ENCODE measurements at places on chromosomes 12 and 14.
A peak's percentile ranks its signal among the peaks of the same experiment; 100 is the strongest.

DNA sequence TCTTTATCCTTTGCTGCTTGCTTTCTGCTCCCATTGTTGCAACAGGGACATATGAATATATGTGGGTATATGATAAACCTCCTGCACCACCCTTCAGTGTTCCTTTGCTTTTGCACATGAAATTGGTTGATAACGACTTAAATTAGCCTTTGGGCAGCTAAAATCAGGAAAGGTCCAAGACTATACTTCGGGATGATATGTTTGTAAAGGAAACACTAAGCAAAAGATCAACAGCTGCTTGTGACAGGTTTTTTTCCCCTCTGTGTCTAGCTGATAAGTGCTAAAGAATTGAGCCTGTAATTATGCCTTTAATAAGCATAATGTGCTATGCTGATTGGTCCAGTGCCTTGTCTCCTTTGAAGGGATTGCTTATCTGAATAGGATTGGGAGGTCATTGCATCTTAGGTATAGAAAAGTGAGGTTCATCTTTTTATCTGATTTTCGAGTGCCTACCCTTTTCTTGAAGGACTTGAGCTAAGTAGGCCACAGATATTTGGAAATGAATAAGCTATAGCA, 59.4 kb downstream of the PPHLN1 start:
- DNase-seq, result no peak

- no peak for DNase-seq
Observed at GRCh38 chr12:1325666-1326065, 268.7 kb downstream of the FBXL14 start.

DNA sequence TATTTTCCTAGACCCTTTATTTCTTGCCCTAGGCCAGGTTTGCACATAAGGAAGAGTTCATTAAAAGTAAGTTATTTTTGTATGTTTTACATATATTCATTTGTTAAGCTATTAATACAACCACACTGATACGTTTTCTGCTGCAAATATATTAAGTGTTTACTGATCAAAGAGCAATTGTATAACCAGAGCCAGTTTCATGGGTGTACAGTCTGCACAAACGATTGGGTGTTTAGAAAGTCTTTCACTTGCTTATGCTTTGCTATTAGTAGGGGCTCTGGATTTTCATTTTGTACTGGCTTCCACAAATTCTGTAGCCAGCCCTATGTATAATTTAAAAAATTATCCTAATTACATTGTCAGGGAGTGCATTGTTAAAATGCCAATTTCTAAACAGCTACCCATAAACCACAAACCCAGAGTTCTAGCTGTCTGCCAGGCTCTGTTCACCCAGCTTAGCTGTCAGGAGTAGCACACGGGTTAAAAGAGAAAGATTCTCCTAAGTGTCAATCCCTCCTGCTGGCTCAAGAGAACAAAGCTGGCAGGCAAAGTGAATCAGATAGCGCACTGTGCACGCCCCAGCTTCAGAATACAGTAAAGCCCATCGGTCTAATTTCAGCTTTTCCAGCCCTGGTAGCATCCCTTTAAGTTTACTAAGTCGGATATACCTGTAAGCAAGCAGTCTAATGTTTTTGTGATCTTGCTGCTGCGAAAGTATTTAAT, 151.0 kb upstream of the LMO3 start:
- no peak for DNase-seq

DNA sequence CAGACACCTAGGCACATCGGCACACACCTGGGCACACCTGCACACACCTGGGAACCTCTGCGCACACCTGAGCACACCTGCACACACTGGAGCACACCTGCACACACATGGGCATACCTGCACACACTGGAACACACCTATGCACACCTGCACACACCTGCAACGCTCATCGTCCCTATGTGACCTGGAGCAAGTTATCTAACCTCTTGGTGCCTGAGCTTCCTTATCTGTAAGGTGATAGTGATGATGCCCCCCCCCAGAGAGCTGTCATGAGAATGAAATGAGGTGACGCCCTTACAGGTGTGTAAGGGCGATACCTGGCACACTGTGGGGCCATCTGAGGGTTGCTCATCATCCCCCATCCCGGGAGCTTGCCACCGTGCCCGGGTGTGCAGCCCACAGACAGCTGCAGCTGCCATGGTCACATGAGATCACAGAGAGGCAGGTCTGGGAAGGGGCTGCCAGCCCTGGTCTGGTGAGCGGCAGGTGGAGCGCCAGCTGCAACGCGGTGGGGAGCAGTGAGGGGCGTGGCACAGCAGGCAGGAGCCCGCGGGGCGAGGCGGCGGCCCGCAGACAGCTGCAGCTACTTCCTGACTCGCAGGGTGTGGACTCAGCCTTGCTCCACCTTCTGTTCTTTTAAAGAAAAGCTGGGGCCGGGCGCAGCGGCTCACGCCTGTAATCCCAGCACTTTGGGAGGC, 59.9 kb upstream of the FBRSL1 start:
- DNase-seq, result peak; percentile 58

GRCh38 chr12:107282628-107283027, 189.3 kb upstream of the CRY1 start:
- DNase-seq, result no peak

- DNase-seq, result no peak
Observed at GRCh38 chr14:76203086-76204001, 51.6 kb downstream of the GPATCH2L start.

- DNase-seq, result no peak
Observed at GRCh38 chr14:35854696-35855270, 28.6 kb downstream of the BRMS1L start.

DNA sequence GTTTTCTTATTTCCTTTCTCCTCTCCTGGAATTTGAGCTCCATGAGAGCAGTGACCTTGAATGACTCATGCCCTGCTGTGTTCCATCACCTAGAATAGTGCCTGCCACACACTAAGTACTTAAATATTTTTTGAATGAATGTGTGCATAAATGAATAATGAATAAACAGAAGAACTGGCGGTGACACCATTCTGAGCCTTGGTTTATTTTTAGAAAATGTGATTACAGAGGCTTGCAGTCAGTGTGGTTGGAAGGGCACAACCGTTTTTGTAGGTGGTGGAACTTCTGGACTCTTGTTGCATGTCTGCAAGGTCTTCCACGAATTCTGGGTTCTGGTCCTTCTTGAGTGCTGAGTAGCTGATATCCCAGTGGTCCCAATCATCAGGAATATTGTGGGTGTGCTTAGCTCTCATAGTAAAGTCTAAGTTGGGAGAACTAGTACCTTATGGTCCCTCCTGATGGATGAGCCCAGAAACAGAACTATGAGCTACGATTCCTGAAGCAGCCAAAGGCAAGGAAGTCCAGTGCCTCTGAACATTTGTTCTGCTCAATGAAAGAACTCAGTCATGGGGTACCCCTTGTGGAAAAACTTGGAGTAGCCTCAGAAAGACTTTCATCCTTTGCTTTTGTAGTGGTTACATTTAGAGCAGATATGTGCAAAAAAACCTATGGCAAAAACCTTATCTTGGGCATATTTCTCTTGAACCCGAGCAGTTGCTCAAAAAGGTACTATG, 28.8 kb upstream of the BHLHE41 start:
- no peak for DNase-seq

GRCh38 chr12:76714861-76715260, 49.1 kb upstream of the ZDHHC17 start:
- no peak for DNase-seq

DNA sequence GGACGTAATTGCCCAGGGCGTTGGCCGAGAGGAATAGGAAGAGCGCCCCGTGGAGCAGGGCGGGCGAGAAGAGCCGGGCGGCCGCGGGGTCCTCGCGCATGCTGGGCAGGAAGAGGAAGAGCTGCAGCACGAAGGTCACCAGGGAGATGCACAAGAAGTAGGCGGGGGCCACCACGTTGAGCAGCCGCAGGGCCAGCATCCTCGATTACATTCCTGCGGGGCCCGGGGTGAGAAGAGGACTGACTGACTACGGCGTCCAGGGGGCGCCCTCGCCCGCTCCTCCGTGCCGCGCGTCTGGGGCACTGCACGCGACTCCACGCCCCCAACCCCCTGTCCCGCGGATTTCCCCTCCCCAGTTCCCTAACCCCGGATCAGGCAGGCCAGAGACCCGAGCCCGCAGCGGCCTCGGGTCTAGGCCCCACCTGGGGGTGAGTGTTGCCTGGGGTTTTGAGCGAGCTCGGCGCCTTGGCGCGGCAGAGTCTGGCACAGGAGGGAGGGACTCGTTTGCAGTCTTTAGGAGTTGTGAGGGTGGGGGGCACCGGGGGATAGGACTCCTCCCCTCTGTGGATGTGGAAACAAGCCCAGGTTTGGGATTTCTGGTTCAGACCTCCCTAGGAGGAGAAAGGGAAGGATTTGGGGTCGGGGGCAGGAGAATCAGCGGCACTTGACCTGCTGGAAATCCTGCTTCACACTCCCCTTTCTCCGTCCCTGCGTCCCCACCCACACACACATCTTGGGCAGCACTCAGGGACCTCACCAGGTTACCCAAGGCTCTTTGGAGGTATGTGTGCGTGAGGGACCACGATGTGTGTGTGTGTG, 1.8 kb downstream of the ZDHHC22 start:
- DNase-seq, result peak; percentile 14

- DNase-seq, result no peak
Observed at GRCh38 chr12:50927356-50927755, 25.0 kb upstream of the HIGD1C start.

GRCh38 chr14:100660498-100660881, 66.2 kb upstream of the DLK1 start:
- no peak for DNase-seq

- DNase-seq, result no peak
Observed at GRCh38 chr12:52010152-52010622, 3.4 kb downstream of the TAMALIN start.

DNA sequence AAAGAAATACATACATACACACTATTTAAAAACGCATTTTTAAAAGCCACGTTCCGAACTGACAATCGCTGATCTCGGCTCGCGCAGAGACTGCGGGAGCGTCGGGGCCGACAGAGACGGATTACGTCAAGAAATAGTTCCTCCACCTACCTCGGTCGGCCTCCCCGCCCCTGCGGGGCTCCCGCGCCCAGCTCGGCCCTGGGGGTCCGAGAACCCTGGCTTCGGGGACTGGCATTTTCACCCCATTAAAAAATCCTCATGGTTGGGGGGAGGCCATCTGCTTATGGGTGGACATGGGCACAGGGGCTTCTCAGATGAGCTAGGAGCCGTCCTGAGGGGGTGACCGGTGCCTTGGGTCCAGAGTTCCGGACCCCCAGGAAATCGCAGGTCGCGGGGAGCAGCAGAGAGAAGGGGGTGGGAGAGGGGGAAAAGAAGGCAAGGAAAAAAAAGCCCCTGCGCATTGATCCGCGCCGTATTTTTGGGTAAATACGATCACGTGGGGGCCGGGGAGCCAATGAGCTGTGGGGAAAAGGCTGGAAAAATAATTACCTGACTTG, 324 bp upstream of the HOXC9 start:
- no peak for DNase-seq

GRCh38 chr12:6323340-6323994, 13.0 kb downstream of the PLEKHG6 start:
- peak; percentile 55 for DNase-seq

GRCh38 chr14:104356020-104356737, 217.8 kb downstream of the KIF26A start:
- no peak for DNase-seq

DNA sequence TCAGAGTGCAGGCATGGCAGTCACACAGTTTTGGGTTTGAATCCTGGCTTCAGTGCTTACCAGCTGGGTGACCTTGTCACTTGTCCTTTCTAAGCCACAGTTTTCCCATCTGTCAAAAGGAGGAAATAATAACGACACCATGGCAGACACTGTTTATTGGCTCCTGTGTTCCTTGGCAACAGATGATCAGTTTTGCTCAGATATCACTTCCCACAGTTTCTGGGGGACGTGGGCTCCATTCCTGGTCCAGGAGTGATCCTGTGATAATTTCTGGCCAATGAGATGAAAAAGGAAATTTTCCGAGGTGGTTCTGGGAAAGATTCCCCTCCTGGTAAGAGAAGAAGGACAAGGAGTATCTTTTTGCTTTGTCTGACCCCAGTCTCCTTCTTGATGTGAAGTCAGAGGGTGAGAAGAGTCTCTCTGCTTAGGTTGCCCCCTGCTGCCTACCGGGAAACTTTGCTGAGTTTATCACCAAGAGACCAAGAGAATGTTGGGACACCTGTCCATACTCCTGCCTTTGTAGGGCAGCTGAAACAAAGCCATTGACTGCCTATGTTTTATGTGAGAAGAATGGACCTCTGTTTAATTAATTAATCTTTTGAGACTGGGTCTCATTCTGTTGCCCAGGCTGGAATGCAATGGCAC, 178.9 kb upstream of the NRXN3 start:
- no peak for DNase-seq

- no peak for DNase-seq
Observed at GRCh38 chr12:107894589-107894988, 120.1 kb downstream of the ASCL4 start.

DNA sequence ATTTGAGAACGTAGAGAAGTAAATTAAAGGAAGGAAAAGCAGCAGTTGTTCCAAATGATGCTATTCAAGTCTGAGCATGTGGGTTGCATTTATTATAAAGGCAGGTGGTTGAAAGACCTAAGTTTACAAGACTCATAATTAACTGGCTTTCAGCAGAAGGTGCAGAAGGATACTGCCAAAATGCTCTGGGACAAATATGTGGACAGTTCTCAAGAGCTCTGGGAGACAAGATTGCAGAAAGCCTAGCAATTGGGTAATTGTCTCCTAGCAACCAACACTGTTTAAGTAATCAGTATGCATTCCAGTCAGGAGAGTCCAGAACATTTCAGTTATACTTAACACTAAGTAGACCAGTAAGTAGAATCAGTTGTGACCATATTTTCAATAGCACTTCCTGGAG, 131.5 kb downstream of the GPR135 start:
- no peak for DNase-seq

DNA sequence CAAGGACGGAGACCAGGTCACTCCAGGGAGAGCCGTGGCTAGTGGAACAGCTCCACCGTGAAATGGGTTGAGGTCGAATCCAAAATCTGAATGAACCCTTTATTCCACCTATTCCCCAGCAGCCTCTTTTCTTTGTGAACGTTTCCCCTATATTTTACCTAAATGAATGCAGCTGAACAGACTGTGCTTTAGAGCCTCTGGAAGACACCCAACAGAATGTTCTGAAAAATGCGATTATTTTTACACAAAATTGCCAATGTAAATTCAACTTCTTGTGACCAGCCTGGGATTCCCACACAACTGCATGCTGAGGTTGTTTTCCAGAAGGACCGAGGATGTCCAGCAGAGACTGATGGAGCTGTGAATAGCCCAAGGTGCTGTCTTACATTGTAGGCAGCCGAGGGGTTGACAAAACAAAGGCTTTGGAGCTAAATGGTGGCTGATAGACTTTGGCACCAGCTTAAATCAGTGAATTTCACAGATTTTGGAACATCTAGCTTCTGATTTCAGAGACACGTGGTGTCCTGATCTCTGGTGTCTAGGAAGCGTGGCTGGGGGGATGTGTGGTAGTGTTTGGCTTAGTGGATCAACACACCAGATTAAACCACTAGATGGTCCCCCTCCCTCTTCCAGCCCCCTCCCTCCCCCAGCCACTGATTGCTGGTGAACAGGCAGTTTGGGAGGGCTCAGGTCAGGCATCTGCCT, 150.4 kb downstream of the ZNF664 start:
- DNase-seq, result no peak

GRCh38 chr12:69686731-69687130, 12.4 kb downstream of the BEST3 start:
- no peak for DNase-seq

Measured in GDM1 (cell line).